ENCODE measurements at places on chromosomes 7 and 10. TPM values are rescaled to one million over a fixed set of nuclear protein-coding genes. Genes with fewer than 3 reads are reported as not detected.

Gene COL1A2
- polyA plus RNA-seq = not detected

DNA sequence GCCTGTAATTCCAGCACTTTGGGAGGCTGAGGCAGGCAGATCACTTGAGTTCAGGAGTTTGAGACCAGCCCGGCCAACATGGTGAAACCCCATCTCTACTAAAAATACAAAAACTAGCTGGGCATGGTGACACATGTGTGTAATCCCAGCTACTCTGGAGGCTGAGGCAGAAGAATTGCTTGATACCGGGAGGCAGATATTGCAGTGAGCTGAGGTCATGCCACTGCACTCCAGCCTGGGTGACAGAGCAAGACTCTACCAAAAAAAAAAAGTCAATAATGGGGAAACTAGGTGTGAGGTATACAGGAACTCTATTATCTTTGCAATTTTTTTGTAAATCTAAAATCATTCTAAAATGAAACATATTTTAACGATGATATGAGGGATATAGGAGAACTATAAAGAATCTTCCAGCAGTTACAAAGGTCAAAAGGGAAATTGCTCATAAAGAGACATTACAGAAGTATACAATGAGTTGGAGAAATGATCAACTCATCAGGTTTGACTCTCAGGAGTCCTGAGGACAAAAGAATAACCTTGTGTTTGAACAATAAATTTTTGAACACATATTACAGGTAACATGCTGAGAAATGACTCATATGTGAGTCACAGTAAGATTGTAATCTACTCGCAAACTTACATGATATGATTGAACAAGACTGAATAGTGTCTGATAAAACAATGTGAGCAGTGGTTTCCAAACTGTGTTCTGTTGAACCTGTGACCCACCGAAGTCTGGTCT is 272.6 kb downstream of the FGFR2 start:
- no peak overlapping the region for H3K27ac ChIP-seq
- H3K4me3 ChIP-seq = no peak overlapping the region
- H3K4me1 ChIP-seq = no peaks in the 10 kb centered on the region
- no peaks in the 10 kb centered on the region for H3K36me3 ChIP-seq

DNA sequence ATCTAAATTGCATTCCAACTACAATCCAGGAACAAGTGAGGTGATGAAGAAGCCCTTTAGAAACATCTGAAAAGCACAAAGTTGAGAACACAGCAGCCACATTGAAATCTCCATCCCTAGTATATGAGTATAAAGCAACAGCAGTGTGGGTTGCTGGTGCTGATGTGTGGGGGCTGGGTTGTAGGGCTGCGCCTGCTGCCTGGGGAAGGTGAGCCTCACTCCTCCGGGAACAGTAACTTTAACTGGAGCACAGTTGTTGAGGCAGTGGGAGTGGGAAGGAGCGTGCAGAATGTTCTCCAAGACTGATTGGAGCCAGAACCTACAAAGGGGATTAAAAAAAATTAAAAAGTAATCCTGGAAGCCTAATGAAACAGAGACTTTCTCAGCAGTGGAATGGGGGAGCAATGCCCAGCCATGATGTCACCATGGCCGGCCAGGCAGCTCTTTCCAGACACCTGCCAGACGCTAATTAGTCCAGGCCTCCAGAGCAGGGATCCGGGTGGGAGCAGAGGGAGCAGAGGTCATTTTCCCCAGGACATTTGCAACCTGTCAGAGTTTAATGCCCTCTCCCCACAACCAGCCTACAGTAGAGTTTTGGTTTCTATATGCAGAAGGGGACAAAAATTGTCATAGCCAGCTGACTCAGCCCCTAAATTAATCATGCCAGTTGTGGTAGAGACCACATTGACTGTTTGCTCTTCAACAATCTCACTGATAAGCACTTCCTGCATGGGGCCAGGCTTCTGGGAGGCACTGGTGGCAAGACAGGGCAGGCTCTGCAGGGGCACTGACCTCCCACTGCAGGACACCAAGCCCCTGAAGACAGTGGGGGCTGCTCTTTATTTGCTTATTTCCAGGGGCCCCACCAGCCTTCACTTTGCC is 133.0 kb upstream of the ZNF32 start:
- H3K4me1 ChIP-seq = peaks cover 28% of the 10 kb centered on the region
- DNase-seq = peak; percentile 28
- peak overlapping the region; percentile 70 for H3K4me3 ChIP-seq
- peak overlapping the region; percentile 81 for H3K27ac ChIP-seq
- H3K27me3 ChIP-seq = peaks cover 4% of the 10 kb centered on the region

GRCh38 chr10:131043039-131043691 is 268.4 kb downstream of the TCERG1L start:
- H3K4me1 ChIP-seq = no peaks in the 10 kb centered on the region
- no peak overlapping the region for H3K4me3 ChIP-seq
- no peak overlapping the region for H3K27ac ChIP-seq
- peaks cover 6% of the 10 kb centered on the region for H3K27me3 ChIP-seq

Measured in immature natural killer cell (primary cell).